Stimulated activated CD8-positive, alpha-beta memory T cell treated with anti-CD3 and anti-CD28 coated beads, Interleukin-7, amount 100 ng/mL, for 4 hours (primary cell): ENCODE measurements at places on chromosomes 1 and 21.
A peak's percentile ranks its signal among the peaks of the same experiment; 100 is the strongest.

DNA sequence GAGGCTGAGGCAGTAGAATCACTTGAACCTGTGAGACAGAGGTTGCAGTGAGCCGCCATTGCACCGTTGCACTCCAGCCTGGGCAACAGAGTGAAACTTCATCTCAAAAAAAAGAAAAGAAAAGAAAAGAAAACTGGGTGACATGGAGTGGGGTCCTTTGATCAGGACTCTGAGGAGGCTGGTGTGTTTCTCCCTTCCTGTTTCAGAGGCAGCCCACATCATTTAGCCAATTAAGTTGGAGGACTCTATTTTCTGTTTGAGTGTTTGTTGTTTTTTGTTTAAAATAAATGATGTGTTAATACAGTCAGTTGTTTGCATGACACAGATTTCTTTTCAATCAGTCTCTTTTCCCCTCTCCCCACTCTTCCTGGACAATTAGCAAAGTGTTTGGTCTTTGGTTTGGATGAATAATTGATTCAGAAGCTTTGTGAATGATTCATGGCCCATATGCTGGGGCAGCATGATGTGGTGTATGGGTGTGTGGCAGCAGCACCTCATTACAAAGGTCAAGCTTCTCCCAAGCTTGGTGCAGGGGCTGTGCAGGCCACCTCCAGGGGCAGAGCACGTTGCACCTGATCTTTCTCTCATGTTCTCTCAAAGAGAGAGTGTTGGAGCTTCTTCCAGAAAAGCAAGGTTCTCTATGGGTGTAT, 48.8 kb downstream of the CACNA1E start:
- DNase-seq = no peak

GRCh38 chr21:14384453-14384852, 1.5 kb upstream of the HSPA13 start:
- no peak for DNase-seq

DNA sequence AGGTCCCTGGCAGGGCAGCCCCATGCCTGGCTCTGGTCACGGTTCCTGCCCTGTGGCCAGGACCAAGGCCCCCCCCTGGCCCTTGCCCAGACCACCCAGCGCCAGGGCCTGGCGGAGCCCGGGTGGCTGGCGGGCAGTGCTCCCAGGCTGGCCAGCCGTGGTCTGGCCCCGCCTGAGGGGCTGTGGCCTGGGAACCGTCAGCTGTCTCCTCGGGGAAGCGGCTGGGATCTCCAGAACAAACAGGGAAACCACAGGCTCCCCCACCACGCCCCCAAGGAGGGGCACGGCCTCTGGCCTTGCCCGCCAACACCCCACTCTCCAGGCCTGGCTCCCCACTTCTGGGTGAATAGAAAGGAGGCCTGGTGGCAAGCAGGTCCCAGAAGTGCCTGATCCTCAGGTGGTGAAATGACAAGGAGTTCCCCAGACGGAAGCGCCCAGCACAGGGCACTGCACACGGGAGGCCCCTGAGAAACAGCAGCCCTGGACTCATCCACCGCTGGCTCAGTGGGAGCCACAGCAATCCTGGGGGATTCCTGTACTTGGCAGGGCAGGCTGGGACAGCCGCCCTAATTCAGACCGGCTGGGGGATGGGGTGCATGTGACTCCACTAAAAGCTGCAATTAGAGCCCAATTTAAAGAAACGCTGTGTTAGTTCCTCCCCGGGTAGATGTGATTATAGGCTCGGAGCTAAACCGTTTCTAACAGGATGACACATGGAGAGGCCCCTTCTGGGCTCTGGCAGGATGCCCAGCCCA, 78.9 kb downstream of the RAP1GAP start:
- no peak for DNase-seq

DNA sequence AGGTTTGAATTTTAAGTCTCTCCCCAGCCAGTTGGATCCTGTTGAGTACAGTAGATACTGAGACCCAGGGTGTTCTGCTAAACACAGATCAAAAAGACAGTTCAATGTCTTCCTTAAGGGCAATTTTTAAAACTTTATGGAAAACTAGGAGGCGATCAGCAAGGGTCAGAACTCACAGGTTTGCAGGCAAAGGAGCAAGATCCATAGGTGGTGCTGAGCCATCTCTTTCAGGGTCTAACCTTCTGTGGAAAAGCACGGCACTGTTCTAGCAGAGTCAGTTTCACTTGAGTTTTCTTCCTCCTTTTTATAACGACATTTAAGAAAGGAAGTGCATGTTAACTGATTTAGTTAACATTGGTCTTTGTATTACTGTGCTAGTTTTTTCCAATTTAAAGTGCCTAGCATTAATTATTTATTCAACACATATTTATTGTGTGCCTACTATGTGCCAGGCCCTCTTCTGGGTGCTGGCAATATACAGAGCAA, at the start of gene CD84:
TSS of gene CD84 (minus strand) at position 281 of the 486 bp plus-strand sequence. CDS start at position 222, 59 bp downstream.
- DNase-seq = no peak

GRCh38 chr1:246566813-246567645, 773 bp downstream of the CNST start:
- DNase-seq = peak; percentile 21

GRCh38 chr1:156833603-156834002, 17.0 kb upstream of the SH2D2A start:
- no peak for DNase-seq

- DNase-seq = no peak
These were observed 1.6 kb downstream of the C1orf21 start for GRCh38 chr1:184388319-184388889.

GRCh38 chr1:176541663-176542062, 78.7 kb downstream of the PAPPA2 start:
- DNase-seq = no peak

GRCh38 chr1:181087400-181087901, 1.0 kb upstream of the IER5 start:
- no peak for DNase-seq

DNA sequence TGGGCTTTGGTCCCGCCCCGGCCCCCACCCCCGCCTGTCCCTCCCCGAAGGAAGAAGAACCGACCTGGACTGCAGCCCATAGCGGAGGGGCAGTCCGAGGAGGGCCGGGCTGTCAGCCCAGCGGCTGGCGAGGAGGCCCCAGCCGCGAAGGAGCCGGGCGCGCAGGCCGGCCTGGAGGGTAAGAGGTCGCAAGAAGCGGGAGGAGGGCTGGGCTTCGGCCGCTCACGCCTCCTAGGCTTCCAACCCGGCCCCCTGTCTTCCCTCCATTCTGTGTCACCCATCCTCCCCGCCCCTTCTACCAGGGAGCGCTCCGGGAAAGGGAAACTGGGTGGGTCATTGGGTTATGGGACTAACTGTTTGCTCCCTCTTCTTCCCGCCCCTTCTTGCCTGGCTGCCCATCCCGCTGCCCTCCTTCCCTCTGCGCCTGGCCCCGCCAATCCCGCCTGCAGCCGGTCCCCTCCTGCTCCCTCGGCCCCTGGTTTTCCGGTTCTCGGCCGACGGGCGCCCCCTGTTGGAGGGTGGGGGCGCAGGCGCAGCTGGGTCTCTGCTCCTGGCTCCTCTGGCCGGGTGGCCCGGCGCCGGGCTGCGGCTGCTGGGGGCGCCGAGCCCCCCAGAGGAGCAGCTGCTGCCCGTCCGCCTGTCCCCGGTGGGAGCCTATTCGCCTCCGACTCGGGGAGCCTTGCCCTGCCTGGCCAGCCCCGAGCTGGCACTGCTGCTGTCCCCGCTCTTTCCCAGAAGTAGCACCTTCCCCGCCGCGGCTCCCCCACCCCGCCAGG, 2.4 kb downstream of the RUSC1 start:
- peak; percentile 60 for DNase-seq

DNA sequence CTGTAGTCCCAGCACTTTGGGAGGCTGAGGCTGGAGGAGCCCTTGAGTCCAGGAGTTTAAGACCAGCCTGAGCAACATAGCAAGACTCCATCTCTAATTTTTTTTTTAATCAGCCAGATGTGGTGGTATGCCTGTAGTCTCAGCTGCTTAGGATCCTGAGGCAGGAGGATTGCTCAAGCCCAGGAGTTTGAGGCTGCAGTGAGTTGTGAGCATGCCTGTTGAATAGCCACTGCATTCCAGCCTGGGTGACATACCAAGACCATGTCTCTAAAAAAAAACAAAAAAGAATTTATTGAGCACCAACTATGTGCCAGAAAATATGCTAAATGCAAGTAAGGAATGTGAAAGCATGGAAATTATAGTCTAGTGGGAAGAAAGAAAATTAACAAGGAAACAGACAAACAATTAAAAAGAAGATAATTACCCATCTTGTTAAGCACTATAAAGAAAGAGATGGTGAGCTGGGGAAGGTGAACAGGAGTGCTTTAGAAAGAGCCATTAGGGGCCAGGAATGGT, 104.0 kb upstream of the ZNF678 start:
- no peak for DNase-seq

- no peak for DNase-seq
These were observed 54.9 kb downstream of the KLHDC7A start for GRCh38 chr1:18535391-18536210.

DNA sequence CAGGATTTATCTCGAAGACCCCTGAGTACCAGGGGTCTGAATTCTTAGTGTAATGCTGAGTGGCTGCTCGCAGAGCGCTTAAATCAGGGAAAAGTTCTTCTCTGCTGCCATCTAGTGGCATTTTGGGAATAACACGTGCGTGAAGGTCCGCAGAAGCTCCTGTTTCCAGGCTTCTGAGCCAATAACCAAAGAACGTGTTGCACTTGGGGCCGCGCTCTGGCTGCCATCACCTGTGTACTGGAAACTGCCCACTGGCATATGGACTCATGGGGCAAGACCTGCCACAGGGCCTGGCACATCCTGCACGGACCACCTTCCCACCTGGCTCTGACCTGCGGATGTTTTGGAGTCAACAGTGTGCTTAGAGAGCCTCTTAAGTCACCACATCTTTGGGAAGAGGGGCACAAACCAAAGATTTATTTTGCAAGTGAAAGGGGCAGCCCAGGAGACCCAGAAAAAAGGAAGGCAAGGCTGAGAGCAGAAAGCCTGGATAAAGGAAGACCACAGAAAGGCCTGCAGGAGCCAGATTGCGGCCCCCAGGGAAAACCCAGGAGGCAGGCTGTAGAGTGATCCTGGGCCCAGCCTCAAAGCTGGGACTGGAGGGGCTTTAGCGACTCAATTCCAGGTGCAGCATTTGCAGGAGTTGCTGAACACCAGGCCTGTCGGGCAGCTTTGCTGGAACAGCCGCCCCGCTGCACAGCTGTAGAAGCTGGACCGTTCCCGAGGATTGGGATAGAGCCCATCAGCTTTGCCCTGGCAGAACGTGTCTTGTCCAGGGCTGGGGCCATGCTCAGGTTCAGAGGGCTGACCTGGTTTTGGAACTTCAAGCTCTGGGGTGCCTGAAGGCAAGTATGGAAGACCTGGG, 13.0 kb downstream of the CHIT1 start:
- peak; percentile 12 for DNase-seq

DNA sequence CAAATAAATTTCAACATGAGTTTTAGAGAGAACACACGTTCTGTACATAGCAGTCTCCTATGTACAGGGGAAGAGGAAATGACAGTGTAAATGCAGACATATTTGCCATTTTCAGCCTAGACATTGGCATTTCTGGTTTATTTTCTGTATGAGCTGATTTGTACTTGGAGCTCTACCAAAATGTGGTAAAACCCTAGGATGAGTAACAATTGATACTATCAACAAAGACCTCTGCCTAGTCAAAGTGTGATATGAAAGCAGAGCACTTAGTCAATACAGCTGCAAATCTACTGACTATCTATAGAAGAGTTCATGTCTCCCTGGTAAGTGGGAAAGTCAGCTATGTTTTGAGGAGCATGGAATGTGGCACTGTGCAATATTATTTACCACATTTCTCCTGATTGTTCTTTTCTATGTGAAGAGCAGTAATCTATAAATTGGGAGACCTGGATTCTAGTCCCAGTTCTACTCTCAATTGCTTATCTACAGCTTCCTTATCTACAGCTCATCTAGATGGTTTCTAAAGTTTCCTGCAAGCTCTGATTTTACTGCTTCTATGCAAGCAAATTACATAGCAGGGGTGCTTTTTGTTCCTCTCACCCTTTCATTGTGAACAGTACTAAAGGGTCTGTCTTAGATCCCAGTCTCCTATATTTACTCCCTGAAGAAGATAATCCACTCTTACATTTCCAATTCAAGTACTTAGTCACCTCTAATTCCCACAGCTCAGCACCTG, 334.2 kb downstream of the NTNG1 start:
- DNase-seq = no peak

GRCh38 chr1:219223496-219223895, 49.8 kb downstream of the LYPLAL1 start:
- no peak for DNase-seq

GRCh38 chr1:68473060-68473459, 23.3 kb upstream of the RPE65 start:
- DNase-seq = no peak

DNA sequence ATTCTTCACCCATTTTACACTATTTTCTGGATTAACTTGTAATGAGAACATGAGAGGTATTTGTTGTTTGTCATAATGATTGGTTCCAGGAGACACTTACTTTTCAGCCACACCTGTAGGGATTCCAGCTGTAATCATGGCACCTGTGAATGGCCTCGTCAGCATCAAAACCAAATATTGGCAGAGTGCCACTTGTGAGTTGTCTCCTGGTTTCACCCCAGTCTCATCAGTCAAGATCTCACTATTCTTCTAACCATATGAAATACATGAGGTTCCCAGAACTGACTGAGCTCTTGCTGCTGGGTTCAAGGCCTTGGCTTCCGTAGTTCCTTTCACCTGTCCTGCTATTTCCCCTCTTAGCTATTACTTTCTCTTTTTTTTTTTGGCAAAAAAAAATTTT, 246.6 kb upstream of the ADGRL2 start:
- DNase-seq = no peak

DNA sequence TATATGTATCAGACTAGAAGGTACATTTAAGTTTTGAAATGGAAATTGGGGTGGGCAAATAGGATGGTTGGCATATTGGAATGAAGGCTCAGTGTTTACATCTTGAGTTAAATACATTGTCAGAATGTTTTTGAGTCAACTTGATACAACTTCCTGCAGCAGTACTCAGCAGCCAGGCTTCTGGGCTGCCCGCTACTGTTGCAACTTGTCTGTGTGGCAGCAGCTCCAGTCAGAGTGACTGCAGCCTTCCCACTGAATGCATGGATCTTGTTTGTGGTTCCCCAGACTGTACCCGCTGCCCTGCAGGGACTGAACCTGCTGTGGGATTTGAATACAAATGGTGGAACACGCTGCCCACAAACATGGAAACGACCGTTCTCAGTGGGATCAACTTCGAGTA, 24.9 kb upstream of the SARS1 start:
- no peak for DNase-seq
